ENCODE measurements at places on chromosomes 16 and 17.

DNA sequence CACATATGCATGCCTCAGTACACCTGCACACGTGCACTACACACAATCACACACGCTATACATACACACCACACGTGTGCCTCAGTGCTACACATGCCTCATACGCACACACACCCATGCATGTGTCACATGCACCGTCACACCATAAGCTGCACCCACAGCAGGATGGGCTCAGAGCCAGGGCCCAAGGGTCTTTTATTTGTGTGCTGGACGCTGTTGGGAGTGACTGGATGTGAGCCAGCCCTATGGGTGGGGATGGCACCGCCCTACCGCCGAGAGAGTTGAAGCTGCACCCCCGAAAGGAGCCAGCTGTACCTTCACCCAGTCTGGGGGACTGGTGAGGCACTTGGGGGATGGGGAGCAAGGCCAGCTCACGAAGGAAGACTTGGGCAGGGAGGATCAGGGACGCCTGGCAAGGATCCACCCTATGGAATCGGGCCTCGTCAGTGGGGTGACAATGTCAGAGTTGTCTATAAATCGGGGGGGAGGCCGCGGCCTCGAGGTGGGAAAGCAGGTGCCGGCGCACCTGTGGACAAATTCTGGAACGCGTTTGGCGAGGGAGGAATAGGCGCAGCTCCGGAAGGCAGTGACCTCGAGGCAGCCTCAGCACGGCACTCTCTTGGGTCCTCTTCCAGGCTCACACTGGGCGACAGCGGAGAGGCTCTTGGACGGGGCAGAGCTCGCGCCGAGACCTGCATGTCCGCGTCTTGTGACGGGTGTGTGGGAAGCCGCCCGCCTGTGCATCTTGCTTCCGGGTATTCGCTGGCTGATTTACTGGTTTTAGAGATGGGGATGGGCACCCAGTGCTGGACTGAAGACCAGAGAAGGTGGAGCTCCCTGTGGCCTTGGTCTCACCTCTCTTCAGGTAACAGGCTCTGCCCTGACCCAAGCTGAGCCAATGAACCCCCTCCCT, 7.3 kb downstream of the RGS11 start:
- DNase-seq, result no peak

GRCh38 chr17:64531955-64532371, 25.2 kb downstream of the CEP95 start:
- DNase-seq, result no peak

GRCh38 chr16:57754354-57755060, 18.9 kb downstream of the KATNB1 start:
- DNase-seq, result no peak

GRCh38 chr16:30605158-30605557, 5.0 kb downstream of the ZNF689 start:
- DNase-seq, result no peak

- DNase-seq, result no peak
Observed at GRCh38 chr17:80219763-80220053, 425 bp downstream of the SGSH start.

DNA sequence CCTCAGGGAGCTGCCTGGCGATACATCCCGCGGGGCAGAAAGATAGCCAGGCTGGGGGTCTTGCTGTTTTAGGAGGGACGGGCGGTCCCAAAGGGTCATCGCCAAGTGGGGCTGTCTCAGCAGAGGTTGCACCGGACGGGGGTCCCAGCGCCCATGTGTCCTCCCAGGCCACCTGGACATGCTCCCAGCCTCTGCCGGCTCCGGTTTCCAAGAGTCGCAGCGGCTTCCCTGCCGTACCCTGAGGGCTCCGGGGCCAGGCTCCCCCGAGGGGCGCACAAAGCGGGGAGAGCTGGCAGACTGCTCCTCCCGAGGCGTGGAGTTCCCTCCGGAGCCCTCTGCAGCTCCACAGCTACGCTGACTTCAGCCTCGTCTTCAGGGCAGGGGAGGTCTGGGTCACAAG, 1.2 kb downstream of the TRARG1 start:
- no peak for DNase-seq

DNA sequence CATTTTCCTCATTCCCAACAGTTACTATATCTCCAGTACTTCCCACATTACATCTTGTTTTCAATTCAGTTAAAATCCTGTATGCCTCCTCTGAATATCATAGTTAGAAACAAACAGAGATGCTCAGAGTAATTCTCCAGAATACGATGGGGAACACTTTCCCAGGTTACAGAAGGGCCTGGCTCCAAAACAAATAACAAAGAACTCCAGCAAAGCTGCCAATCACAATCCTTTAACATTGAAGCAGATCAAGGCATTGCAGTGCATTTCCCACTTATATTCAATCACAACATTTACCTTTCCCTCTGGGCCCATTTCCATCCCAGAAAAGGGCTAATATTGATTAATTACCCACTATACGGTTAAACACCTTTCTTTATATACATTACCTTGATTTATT, 29.4 kb upstream of the PMFBP1 start:
- no peak for DNase-seq

GRCh38 chr17:50180620-50181019, 14.8 kb downstream of the SGCA start:
- no peak for DNase-seq

- peak; percentile 71 for DNase-seq
Observed at GRCh38 chr17:51372345-51373004, 112.1 kb downstream of the UTP18 start.

DNA sequence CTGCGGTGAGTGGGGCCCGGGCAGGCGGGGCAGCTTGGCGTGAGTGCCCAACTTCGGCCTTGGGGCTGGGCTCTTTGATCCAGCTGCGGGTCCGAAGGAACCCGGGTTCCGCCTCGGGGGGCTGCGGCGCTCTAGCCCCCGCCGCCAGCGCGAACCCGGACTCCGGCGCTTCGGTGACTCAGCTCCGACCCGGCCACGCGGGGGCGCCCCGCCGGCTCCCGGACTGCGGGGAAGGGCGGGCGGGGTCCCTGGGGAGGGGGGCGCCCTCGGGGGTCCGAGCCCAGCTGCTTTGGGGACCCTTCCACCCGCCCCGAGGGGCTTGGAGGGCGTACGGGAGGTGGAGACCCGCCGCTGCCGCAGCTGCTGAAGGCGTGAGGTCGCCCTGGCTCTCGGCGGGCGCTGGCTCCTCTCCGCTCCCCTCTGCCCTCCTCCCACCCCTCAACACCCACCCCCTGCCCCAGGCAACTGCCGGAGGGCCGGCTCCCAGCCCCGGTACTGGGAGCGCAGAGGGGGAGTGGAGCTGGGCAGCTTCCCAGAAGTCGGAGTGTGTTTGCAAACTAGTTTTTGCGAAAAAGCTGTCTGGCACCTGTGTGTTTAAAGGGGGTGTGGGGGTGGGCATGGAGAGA, 516 bp downstream of the CPNE2 start:
- no peak for DNase-seq

GRCh38 chr17:68289936-68290267, 1.0 kb downstream of the SLC16A6 start:
- no peak for DNase-seq

DNA sequence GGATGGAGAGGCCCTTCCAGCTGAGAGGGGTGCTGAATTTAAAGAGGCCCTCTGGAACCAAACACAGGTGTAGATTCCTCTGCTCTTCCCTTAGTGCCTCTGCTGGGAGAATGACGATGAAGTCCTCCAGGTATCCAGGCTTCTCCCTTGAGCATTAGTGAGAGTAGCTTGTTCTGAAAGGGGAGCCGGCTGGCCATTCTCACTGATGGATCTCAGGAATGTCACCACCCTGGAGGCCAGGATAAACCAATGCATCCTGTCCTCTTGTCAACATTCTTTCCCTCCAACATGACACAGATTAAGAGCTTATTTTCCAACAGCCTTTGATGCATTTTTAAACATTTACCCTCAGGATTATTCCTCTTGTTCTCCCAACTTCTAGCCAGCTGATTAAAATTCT, 325.5 kb downstream of the CA10 start:
- no peak for DNase-seq

GRCh38 chr16:22948603-22949368, 134.8 kb downstream of the HS3ST2 start:
- DNase-seq, result no peak

DNA sequence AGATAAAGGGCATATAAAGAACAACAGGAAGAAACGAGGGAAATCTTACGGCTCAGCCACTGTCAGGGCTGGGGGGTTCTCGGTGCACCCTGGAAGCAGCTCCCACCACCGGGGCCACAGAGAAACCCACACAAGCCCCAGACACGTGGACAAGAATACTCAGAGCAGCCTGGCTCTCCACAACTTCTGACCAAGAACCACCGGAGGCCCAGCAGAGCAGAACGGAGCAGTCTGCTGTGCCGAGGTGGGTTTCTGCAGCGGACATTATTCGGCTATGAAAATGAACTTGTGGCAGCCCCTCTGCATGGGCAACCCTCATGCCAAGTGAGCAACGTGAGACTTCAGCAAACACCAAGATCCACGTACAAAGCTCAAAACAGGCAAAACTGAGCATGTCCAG, 6.8 kb downstream of the DNASE1 start:
- no peak for DNase-seq

GRCh38 chr16:89105599-89106151, 12.0 kb downstream of the ACSF3 start:
- no peak for DNase-seq

DNA sequence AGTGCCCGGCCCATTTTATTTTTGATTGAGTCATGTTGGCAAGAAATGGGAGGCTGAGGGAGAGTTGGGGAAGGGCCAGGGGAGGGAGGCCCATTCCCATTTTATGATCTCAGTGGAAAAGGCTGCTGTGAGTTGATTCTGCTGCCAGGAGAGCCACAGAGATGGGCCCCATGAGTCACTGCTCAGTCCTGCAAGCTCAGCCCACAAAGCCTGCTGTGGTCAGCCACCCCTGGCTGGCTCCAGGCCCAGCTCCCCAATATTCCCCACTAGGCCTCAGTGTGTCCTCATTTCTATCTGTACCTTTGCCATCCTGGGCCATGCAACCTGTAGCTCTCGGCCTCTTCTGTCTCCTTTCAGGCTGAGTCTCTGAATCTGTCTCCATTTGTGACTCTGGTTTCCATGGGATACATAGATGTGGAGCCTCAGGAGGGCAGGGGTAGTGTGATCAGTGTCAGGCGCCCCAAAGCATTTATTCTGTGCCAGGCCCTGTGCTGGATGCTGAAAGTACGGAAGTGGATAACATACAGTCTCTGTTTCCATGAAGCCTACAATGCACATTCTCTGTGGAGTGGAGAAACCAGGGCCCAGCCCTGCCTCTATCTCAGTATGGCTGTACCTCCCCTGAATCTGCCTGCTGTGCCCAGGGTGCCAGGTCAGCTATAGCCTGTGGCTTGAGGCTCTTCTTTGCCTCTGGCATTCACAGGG, 1.9 kb upstream of the PLEKHG4 start:
- no peak for DNase-seq

- no peak for DNase-seq
Observed at GRCh38 chr16:19393226-19394111, 24.2 kb upstream of the TMC5 start.

- DNase-seq, result no peak
Observed at GRCh38 chr17:20154286-20155000, 145.3 kb downstream of the SPECC1 start.

DNA sequence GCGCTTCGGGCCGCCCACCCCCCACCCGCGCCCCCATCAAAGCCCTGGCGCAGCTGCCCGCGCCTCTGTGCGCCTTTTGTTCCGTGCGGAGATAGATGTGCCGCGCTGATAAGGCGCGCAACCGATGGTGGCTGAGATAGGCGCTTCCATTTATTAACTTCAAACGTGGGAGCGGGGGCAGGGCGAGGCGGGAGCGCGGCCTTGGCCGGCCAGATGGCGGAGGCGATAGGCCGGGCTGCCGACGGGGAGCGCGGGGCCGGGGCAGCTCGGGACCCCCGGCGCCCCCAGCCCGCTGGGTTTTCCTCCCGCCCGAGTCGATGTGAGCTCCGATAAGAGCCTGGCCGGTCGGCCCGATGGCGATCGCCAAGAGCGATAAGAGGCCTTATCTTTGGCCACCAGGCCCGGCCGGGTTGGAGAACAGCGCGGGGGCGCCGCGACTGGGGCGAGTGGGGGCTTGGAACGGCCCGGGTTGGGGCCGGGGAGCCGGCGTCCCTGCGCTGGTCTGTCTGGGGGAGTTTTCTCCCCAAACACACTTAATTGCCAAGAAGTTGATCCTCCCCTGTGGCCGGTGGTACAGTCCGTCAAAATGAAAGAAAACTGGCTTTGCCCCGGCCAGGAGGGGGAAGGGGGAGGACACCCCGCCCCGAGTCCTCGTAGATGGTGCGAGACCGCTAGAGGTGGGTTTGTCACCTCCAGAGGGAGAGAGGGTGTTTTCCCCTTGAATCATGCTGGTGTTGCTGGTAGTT, 2.7 kb downstream of the ZFPM1 start:
- DNase-seq, result no peak

GRCh38 chr17:72254808-72255449, 134.1 kb downstream of the SOX9 start:
- DNase-seq, result no peak

DNA sequence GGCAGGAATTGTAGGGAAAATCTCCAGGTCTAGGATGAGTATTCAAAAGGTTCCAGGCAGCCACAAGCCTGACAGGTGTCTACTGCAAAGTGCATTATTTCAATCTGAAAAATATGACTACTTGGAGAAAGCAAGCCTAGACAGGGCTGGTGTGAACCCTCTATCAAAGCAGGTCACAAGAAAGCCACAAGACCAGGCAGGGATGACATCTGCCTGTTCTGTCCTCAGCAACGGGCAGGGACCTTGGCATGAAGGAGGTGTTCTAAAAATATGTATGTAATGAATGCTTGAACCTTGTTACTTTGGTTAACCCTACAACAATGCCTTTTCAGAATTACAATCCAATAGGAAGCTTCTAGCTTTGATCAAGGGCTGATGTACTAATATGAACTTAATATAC, 1.2 kb upstream of the COX6A2 start:
- no peak for DNase-seq
